Placental pericyte (primary cell): ENCODE measurements at places on chromosomes 6 and 20. TPM values are rescaled to one million over a fixed set of nuclear protein-coding genes. Genes with fewer than 3 reads are reported as not detected.

SYNDIG1 gene
- 0.57 TPM in 1 of 2 replicates, not detected in the other for total RNA-seq

HLA-G gene
- total RNA-seq, result not detected in 2 replicates

HLA-DRA gene
- 0.22 and 0.72 TPM in 2 replicates for total RNA-seq

CYP24A1 gene
- total RNA-seq, result 0.29 and 0.66 TPM in 2 replicates

FKBP1C gene
- total RNA-seq, result 0.44 and 1.0 TPM in 2 replicates

KCNK15 gene
- total RNA-seq, result under 0.01 TPM in 1 of 2 replicates, not detected in the other

MAPK13 gene
- total RNA-seq, result 12.5 and 21.9 TPM in 2 replicates

TAF4 gene
- total RNA-seq, result 9.6 and 10.5 TPM in 2 replicates

SNRNP48 gene
- total RNA-seq, result 6.1 and 13.5 TPM in 2 replicates

NKX2-4 gene
- total RNA-seq, result not detected in 2 replicates

TSHZ2 gene
- under 0.01 and 1.3 TPM in 2 replicates for total RNA-seq

FUT9 gene
- total RNA-seq, result not detected in 2 replicates

GSTA3 gene
- total RNA-seq, result not detected in 2 replicates
